ENCODE measurements at places on chromosomes 16 and 17.

- DNase-seq = no peak
Measured at GRCh38 chr16:10312784-10313724, 72.8 kb upstream of the ATF7IP2 start.

DNA sequence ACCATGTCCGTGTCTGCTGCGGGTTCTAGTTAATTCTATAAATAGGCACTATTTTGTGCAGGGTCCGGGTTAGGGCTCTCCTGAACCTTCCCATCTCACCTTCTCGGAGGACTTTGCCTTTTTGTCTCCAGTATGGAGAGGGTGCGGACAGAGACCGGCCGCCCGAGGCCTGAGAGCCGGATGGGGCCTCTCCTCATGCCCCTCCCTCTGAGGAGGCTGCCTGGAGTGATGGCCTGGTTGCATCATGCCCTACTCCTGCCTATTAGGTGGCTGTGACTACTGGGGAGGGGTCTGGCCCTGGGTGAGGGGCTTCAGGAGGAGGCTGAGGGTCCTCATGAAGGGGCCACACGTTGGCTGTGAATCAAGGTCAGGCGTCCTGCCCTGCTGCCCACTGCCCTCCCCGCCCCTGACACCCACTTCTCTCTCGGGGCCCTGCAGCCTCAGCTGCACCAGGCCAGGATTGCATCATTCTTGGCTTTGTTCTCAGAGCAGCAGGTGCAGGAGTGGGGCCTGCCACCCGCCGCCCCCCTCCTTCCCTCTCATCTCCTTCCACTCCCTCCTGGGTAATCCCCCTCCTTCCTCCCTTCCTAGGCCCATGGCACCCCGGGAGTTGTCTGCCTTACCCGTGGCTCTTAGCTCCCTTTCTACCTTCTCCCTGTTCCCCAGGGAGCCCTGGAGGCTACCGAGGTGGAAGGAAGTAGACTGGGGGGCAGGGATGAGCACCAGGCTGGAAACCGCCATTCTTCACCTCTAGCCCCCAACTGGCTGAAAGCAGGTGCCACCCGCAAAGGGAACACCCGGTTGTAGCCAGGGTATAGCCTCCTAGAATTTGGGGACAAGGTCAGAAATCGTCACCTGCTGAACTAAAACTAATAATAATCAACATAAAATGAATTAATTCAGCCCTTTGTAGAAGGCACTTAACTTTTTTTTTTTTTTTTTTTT lies 12.7 kb upstream of the ARHGAP23 start:
- DNase-seq = no peak

DNA sequence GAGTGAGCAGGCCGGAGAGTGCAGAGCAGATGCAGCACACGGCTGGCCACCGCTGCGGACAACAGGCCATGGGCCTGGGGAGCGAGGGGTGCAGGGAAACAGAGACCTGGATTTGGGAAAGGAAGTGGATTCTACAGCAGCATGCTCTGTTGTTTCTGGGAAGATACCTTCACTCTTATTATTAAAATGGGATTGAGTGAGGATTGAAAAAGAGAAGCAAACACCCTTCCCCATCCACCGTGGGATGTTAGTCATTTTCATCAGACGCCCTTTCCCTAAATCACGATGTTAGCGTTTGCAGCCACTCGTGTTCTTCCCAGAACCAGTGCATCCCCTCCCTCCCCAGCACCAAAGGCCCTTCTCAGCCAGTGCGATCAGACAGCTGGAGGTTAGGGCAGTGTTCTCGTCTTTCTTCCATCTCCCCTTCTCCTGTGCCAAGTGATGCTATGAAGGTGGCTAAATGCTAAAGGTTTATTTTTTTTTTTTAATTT lies 196.5 kb upstream of the CHMP6 start:
- no peak for DNase-seq

DNA sequence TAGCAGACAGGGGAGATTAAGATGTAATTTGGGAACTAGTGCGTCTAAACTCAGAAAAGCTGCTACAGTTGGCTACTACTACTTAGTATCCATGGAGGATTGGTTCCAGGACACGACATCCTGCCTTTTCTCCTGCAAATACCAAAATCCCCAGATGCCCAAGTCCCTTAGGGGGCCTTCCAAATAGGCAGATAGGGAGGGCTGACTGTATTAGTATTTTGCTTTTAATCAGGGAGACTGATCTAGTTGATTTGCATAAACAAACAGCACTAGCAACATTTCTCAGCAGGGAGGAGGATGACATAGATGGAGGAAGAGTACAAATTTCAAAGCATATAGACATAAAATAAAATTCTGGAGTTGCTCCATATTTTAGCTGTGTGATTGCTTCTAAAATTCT lies 621.6 kb upstream of the GOT2 start:
- no peak for DNase-seq

DNA sequence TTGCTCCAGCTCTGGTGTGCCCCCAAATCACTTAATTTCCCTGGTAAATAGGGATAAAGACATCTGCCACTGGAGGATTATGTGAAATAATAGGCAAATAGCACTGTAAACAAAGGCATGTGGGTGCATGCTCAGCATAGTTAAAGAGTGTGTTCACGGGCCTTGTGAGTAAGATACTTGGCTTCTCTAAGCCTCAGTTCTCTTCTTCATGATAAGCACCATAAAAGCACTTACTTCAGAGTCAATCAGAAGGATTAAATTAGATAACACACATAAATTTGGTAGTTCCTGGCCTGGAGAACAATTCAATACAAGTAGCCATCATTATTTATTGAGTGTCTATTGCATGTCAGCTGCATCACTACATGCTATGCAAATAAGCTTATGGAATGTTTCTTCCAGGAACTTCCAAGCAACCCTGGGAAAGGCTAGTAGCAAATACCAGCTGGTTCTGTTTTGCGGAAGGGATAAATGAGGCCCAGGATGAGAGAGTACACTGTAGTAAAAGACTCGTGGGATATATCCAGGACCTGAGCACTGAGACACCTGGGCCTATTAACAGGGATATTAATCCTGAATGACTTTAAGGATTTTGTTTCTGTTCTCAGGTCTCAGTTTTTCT lies 14.5 kb downstream of the CCL11 start:
- DNase-seq = no peak

DNA sequence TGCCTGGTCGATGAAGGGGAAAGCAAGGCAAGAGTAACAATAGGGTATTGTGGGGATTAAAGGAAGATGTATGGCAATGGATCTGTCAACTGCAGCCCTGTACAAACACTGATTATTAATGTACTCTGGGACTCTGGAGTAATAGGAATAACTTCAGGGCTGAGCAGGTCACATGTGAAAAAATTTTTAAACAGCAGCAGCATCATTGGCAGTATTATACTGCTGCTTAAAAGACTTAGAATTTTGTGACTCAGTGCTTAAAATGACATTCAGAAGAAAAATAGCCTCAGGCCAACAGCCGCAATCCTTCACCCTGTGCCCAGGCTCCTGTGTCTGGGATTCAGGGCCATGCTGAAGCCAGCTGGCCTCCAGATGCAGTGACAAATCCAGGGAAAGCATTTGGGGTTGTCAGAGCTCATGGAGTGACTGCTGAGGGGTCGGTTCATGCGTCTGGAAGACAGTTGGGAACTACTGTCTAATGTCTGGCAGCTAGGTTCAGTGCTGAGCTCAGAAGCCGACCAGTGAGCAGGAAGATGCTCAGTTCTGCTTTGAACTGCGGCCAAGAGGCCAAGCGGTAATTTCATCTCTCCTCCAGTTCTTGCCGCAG lies 22.2 kb downstream of the TEX2 start:
- no peak for DNase-seq

DNA sequence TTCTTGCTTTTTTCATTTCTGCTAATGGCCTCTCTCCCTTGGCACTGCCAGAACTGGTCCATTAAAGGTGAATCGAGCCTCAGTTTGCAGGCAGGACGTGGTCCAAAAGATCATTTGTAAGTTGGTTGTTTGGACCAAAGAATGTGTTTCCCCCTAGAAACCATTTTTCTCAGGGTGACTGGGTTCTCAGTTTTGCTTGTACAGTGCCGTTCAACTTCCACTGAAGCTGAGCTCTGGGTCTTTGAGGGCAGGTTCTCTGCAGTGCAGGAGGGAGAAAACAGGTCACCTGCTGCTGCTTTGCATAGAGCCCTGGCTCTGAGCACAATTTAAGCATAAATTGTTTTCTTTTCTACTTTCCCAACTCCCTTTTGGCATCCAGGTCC lies 9.0 kb upstream of the AMZ2 start:
- no peak for DNase-seq

- no peak for DNase-seq
Measured at GRCh38 chr17:57889892-57890856, 40.3 kb upstream of the MRPS23 start.

- no peak for DNase-seq
Measured at GRCh38 chr16:26791169-26791568, 275.6 kb upstream of the C16orf82 start.

DNA sequence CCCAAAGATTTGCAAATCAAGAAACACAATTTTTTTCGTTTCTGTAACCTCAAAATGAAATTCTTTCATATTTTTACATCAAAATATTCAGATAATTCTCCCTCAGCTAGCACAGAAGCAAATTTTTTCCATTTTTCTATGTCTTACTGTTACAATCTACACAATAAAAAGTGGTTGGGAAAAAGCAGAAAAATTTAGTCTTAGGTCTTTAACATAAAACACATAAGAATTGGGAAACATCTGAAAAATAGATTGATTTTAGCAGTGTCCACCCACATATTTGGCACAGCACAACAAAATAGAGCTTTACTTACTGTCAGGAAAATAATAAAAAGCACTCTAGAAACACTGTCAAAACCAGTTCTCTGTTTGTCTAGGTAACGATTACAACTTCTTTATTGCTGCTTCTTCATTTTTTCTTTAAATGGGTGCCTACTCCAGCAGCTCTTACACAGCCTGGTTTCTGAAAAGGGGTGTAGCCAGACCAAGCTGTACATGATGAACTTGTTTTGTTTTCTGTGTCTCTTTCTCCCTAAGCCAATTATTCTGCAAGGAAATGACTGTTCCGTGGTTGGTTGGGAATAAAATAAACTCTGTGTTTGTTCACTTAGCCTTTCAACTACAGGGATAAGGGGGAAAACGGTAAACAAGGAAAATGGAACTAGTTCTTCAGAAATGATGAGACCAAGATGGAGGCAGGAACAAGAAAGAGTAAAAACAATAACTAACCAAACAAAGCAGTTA lies at the start of gene ABCA6:
Gene ABCA6, minus strand, starts transcription at position 465 of the 744 bp plus-strand sequence. CDS start 1,192 bp downstream, outside the sequence.
- DNase-seq = no peak

DNA sequence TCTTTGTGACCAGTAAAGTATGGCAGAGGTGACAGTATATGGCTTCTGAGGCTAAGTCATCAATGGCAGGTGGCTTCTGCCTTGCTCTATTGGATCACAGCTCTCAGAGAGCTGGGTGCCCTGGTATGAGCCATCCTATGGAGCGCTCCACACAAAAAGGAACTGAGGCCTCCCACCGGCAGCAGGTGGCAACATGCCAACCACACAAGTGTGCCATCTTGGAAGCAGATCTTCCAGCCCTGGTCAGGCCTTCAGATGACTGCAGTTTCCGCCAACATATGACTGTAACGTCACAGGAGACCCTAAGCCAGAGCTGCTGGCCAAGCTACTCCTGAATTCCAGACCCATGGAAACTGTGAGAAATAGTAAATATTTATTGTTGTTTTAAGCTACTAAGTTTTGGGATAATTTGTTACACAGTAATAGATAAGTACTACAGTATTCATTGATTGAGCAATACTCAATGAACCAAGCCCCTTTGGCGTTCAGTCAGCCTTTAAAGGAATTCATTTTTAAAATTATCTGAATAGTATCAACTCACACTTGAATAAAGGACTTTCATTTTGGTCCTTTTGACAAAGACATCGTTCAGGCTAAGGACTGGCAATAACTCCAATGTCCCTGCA lies 69.4 kb upstream of the LHX1 start:
- DNase-seq = no peak

- no peak for DNase-seq
Measured at GRCh38 chr17:50647187-50647586, 12.5 kb downstream of the ABCC3 start.

GRCh38 chr16:19639986-19640421 lies 78.0 kb downstream of the KNOP1 start:
- DNase-seq = no peak

GRCh38 chr17:40063901-40064531 lies 1.3 kb downstream of the THRA start:
- no peak for DNase-seq

- DNase-seq = peak; percentile 3
Measured at GRCh38 chr16:56279132-56279531, 87.8 kb downstream of the GNAO1 start.

DNA sequence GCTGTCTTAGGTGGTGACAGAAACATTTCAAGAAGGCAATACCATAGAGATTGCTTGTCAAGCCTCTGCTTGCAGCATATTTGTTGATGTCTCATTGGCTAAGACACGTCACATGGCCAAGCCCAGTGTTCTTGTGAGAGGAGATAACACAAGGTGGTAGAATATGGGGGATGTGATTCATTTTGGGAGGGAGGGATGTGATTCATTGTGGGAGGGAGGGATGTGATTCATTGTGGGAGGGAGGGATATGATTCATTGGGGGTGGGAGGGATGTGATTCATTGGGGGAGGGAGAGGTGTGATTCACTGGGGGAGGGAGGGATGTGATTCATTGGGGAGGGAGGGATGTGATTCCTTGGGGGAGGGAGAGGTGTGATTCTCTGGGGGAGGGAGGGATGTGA lies 470.5 kb upstream of the SALL1 start:
- DNase-seq = no peak

DNA sequence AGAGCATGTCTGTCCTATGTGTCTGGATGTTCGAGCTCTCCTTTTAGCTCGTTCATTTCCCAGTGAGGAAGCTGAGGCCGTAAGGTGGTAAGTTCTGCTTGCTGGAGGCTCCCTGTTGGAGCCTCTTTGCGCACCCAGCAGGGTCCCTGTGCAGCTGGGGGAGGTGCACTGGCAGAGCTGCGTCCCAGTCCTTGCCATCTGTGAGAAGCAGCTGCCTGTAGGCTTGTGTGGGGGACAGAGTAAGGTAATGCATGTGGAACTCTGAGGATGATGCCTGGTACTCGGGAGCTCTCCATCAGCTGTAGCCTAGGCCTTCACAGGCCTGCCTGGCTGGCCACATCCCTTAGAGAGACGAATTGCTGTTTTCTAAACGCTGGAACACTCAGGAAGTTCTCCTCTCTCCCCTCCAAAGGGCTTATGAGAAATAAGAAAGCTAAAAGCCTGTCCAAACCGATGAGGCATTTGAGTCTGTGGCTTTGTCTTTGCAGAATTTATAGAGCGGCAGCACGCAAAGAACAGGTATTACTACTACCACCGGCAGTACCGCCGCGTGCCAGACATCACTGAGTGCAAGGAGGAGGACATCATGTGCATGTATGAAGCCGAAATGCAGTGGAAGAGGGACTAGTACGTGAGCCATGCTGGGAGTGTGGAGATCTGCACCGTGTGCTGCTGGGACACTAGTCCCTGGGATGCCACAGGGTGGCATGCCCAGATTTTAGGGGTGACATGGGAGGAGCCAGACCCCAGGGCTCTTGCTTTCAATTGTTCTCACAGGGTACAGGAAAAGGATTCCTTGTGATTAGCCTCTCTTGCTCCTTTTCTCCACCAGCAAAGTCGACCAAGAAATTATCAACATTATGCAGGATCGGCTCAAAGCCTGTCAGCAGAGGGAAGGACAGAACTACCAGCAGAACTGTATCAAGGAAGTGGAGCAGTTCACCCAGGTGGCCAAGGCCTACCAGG lies 1.6 kb downstream of the NDUFB10 start:
- DNase-seq = no peak
